ENCODE measurements at places on chromosomes 13 and 19.

GRCh38 chr13:108781312-108781711 lies 151.9 kb downstream of the MYO16 start:
- DNase-seq, result no peak

DNA sequence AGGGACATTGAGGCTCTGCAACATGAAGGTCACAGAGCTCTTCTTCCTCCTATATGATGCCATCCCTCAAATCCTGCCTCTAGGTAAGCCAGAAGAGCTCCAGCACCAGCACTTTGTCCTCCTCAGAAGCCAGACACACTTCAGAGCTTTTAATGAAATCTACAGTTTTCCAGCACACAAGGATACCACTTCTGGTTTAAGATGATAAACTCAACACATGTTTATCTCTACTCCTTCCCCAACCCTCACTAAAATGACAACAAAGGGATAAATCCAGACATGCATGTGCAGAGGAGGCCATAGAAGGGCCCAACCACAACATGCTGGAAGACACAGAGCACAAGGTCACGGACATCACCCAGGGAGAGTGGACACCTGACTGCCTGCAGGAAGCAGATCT lies 195.3 kb downstream of the USP12 start:
- no peak for DNase-seq

DNA sequence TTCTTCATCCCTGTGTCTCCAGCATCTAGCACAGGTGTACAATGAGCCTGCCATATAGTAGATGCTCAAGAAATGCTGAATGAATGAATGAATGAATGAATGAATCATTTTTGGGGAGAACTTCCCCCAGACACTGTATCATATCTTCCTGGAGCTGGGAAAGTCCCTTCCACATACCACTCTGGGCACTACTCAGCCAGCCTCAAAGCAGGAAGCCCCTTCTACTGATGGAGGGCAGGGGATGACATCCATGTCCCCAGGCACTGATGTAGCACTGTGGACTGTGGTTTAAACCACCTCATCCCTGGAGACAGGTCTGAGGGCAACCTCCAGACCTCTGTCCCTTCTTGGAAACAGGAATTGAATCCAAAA lies 4.8 kb downstream of the GNA15 start:
- DNase-seq, result no peak

- no peak for DNase-seq
These were observed 9.5 kb upstream of the MED26 start for GRCh38 chr19:16637535-16637934.

DNA sequence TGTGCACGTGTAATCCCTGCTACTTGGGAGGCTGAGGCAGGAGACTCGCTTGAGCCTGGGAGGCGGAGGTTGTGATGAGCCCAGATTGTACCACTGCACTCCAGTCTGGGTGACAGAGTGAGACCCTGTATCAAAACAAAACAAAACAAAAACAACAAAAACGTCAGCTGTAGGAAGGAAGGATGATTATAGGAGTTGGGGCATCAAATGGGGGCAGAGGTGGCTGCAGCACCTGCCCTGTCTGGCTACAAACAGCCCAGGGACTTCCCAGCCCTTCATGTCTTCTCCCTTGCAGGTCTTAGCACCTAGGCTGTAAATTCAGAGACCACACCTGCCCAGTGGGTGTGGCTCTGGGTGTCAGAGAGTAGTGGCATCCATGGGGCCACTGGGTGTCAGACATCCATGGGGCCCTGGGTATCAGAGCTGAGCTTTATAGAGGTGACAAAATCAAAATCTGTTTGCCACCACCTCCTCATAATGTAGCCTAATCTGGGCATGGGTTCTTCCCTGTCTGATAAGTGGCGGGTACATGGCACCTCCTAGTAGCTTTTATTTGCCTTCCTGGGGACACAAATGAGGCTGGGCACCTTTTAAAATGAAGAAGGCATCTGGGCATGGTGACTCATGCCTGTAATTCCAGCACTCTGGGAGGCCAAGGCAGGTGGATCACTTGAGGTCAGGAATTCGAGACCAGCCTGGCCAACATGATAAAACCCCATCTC lies 4.7 kb upstream of the B3GNT3 start:
- DNase-seq, result no peak

- DNase-seq, result no peak
These were observed 11.5 kb downstream of the CIB3 start for GRCh38 chr19:16161840-16162239.

DNA sequence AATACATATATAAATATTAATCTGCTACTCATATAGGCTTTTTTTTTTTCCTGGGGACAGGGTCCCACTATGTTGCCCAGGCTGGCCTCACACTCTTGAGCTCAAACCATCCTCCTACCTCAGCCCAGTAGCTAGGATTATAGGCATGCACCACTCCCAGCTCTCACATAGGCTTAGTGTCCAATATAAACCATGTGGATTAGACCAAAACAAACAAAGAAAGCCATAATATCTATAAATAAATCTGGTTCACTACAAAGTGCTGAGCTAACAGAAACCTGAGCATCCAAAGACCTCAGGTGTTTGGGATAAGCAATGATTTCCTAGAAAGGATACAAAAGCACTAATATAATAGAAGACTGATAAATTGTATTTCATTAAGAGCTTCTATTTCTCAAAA lies 26.0 kb downstream of the TBC1D4 start:
- DNase-seq, result no peak

Measured in NCI-H2081 treated with DMSO at 0.1 percent for 48 hours (cell line).